Stimulated activated CD4-positive, alpha-beta T cell treated with anti-CD3 and anti-CD28 coated beads, Interleukin-12 subunit alpha, Interleukin-12 subunit beta, amount 100 ng/mL, for 24 hours (primary cell): ENCODE measurements at places on chromosomes 13 and 19.

GRCh38 chr19:927351-927779 is 1.5 kb downstream of the ARID3A start:
- no peak for DNase-seq

DNA sequence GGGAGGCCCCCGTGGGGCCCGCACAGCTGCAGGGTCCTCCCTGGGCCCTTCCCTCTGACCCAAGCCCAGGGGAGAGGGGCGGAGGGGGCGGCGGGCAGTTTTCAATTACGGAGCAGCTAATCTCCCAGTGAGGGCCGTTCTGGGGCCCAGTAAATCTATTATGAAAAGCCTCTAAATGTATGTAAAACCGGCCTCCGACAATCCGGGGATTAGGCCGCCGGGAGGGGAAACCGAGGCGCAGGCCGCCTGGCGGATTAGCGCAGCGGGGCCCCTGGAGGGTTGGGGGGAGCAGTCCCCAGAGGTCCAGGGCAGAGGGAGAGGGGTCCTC is 25.1 kb downstream of the EFNA2 start:
- DNase-seq, result no peak

DNA sequence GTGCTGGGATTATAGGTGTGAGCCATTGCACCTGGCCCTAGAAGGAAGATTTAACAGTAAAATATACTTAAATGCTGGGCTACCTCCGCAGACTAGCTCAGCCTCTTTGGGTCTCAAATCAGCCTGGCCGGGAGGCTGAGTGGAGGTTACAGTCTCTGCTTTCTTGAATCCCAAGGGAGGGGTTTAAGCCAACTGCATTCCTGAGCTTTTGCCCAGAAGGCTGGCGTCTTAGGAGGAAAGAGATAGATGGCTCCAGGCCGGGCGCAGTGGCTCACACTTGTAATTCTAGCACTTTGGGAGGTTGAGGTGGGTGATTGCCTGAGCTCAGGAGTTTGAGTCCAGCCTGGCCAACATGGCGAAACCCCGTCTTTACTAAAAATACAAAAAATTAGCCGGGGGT is 623 bp upstream of the C5AR1 start:
- DNase-seq, result no peak

GRCh38 chr19:37466798-37467607 is at the start of gene ZNF569:
TSS of gene ZNF569 (minus strand) at chr19:37467444. CDS start at chr19:37444921, 22,523 bp downstream.
- DNase-seq, result peak; percentile 79

GRCh38 chr13:27830010-27830409 is 37.7 kb downstream of the GSX1 start:
- DNase-seq, result peak; percentile 35

DNA sequence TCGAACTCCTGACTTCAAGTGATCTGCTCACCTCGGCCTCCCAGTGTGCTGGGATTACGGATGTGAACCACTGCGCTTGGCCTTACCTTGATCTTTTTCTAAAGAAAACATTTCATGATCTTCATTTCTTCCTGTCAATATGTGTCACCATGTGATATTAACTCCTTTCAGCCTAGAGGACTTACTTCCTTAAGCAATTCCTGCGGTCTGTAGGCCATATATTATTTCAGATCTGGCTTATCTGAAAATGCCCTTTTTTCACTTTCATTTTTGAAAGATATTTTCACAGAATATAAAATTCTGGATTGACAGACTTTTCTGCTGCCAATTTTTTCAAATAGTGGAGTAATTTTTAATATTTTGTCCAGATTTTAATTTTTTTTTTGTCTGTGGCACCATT is 2.0 kb upstream of the GPR32 start:
- no peak for DNase-seq

DNA sequence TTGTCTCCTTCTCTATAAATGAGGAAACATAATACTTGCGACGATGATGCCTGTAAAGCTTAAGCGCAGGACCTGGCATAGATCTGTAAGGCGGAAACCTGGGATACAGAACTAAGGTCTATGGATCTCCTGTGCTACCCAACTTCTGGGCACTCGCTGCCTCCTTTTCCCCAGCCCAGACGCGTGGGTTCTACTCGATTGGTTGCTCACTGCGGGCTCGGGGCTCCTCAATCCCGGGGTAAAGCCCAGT is 615 bp upstream of the PSMC4 start:
- no peak for DNase-seq

DNA sequence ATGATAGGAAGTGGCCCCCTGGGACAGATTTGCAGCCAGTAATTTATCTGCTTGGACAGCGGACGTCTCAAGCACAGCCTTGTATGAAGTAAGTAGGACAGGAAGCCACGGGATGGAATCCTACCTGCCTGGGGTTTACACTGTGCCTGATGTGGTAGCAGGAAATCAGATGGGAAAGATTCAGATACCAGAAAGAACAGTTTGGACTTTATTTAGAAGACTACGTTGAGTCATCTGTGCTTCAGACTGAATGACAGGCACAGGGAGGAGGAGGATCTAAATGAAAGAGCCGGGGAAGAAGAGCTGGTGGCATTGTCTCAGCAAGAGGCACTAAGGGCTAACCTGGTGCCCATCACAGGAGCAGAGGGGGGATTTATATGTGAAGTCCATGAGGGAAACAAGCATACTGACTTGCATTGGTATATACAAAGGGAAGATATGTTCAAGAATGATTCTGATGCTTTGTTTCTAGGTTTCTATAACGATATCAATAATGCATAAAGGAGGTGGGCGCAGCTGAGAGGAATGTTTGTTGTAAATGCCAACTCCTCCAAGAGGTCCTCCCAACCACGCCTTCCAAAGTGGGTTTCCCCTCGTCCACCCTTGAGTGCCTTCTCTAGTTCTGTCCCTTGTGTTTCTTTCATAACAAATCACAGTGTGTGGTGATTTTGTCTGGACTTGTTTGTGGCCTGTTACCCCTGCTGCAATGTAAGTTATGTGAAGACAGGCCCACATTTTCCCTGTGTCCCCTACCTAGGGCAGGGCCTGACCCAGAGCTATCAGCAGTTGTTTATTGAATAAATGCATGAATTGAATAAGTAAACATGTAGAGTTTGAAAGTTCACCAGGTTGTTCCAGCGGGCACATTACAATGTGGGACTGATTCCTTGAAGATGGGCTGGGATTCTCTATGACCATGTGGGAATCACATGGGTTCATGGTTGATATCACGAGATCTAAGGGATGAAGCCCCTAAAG is 328.4 kb downstream of the SLC7A1 start:
- DNase-seq, result no peak

- DNase-seq, result no peak
Observed at GRCh38 chr19:51116736-51117286, 7.9 kb upstream of the SIGLEC9 start.

DNA sequence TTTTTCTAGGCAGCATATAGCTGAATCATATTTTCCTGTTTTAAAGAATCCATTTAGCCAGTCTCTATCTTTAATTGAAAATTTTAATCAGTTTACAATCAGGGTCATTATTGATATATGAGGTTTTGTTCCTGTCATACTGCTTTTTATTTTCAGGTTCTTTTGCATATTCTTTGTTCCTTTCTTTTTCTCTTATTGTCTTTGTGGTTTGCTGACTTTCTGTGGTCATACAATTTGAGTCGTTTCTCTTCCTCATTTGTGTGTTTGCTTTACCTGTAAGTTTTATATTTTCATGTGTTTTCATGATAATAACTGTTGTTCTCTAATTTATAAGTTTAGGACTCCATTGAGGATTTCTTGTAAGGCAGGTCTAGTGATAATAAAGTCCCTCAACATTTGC is 812.6 kb downstream of the DACH1 start:
- DNase-seq, result no peak

DNA sequence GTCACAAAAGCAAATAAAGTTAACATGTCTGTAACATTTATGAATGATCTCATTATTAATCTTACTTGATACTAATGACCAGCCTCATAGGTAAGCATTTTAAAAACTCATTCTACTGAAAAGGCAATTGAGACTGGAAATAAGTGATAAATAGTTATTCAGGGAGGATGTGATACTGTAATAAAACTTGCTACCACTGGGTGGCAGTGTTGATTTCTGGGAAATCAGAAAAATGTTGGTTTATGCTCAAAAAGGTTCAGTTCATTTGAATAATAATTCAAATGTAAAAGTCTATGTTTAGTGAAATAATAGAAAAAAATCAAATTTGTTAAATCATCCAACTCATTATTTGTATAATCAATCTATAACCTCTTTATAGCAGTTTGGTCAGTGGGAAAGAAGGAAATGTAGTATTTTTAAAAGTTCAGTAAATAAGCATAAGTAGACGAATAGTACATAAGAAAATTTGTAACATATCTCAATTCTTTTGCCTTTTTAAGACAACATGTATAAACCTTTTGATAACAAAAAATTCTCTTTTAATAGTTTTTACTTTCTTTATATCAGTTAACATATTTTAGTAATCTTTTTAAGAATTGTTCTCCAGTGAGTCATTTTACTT is 9.6 kb downstream of the ABHD13 start:
- DNase-seq, result no peak

- no peak for DNase-seq
Observed at GRCh38 chr19:47243364-47243775, 12.4 kb upstream of the BBC3 start.

DNA sequence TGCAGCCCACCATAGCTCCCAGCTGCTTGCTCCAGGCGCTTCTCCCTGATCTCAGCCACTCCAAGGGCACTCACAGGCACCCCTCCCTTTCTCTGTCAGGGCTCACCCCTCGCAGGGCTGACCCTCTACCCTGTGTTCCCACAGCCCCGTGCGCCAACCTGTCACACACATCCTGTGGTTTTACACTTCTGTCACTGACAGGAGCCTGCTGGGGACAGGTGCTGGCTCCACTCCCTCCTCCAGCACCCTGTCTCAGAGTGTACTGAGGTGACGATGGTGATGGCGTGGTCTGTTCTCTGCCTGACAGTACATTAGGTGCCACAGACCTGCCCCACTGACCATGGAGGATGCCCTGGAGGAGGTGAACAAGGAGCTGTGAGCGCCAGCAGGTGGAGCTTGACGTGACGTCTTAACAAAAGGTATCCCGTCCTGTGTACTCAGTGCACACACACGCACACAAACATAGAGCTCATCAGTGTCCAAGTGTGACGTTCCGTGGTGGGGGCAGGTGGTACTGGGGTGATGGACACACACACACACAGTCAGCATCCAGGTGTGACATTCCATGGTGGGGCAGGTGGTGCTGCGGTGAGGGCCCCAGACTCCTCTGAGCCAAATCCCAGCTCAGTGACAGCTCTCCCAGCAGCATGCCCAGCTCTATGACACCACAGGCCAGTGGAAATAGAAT is 20.9 kb downstream of the C19orf44 start:
- DNase-seq, result no peak

GRCh38 chr13:41452462-41452861 is 4.9 kb upstream of the RGCC start:
- DNase-seq, result no peak

DNA sequence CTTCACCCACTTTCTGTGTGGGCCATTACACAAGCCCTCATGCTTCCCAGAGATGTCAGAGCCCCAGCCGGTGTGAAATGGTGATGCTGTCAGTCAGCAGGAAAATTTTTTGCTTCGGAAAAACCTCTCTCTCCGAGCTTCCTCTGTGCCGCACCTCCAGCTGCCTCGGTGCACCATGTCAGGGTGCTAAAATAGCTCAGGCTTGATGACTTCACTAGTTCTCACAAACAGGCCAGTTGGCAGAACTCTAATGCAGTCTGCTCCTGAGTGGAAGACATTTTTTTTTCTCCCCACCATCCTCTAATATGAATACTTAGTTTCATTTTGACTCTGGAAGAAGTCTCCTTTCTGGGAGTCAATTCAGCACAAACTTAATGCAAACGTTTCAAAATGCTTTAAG is 71.3 kb downstream of the KLF12 start:
- DNase-seq, result no peak

GRCh38 chr19:18532168-18532890 is 10.5 kb upstream of the ELL start:
- DNase-seq, result no peak

DNA sequence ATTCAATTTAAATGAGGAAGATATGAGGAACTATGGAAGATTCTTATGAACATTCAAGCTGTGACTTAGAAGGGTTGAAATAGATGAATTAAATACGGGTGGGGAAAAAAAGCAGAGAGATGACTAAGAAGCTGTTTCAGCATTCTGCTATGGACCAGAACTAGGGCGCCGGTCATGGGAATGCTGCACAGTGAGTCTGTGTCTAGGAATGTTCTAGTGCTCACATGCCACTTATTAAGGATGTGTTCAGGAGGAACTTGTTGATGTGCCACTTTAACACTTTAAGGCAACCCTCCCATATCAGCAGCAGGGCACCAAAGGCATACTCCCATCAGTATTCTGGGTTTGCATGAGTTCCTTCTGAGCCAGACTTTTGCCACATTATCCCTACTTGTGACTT is 152.1 kb downstream of the POSTN start:
- no peak for DNase-seq

DNA sequence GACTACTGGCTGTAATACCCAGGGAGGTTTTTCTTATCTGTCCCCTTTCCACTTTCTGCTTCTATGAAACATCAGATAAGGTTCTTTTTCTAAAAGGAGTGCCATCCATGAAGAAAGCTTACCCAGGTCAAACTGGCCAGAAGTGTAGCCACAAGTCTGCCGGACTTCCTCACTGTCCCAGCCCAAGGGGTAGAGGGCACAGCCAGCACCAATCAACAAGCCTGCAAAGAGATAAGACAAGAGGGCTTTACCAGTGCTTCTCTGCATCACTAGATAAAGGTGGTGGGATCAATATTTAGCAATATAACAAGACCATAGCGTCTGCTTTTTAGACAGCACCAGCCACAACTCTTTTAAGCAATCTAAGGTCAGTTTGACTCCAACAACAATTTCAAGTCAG is 224.7 kb downstream of the LHFPL6 start:
- no peak for DNase-seq

- DNase-seq, result peak; percentile 19
Observed at GRCh38 chr19:41225238-41226052, 6.4 kb downstream of the AXL start.

DNA sequence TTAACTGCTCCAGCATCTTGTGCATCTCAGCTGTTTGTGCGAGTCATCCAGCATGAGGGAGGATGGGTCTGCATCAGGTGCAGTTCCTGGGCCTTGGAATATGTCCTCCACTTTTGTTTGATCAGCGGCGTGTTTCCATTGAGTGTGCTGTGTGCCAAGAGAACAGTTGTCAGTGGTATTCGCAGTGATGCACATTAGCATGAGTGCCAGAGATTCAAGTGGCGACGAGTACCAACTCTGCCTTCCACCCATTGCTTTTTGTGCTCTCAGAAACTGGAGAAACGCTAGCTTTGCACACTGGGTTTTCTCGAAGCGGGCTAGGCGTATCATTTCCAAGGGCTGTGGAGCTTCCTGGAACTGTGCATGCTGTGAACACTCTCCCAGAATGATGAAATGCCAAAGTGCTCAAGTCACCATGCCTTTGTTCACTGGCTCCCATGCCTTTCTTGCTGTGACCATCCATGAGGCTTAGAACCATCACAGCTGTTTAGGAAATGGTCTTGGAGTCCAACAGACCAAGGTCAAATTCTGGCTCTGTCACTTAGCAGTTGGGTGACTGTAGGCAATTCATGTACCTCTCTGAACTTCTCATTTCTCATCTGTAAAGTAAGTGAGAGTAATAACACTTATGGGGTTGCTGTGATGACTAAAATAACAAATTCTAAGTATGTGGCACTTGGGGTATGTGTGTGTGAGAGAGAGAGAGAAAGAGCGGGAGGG is 18.4 kb downstream of the LRCH1 start:
- no peak for DNase-seq

- DNase-seq, result no peak
Observed at GRCh38 chr19:42185277-42185676, 32.2 kb downstream of the DEDD2 start.

- no peak for DNase-seq
Observed at GRCh38 chr13:46345398-46345797, 41.7 kb downstream of the RUBCNL start.
